Endothelial cell (in vitro differentiated cells): ENCODE measurements at places on chromosomes 4 and X.

DNA sequence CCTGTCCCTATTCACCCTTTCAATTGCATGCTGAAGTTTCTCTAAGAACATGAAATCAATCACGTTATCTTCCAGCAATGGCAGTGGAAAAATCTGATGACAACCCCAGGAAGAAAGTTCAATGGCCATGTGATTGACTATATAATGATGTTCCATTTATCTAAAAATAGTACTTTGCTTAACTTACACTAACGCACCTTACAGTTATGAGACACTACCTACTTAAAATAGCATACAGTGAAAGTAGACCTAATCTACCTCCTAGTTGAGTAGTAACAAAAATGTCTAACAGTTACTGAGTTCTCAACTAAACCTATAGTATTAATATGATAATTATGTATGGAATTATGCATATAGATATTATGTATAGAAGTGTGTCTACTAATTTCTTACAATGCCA lies 28.6 kb upstream of the PGM2 start:
- no peak for DNase-seq

- DNase-seq, result no peak
These were observed 95.1 kb downstream of the TSPAN7 start for GRCh38 chrX:38656350-38656915.

DNA sequence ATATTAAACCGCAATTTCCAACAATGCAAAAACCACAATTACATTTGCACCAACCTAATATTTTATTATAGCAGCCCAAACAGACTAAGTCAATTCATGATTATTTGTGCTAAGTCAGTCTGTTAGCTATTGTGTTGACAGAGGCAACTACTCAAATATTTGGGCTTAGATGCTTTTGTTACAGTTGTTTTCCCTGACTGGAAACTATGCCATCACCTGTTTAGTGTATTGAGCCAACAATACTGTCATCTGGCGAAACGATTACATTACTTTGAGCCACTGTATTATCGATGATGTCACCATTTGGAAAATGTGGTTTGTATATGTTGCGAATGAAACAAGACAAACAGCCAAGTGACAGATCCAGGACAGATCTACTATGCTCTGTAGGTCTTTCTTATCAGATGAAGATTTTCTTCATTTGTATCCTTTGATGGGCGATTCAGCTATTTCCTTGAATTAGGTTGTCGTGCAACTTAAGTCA lies 38.7 kb upstream of the INTS6L start:
- no peak for DNase-seq

- DNase-seq, result no peak
These were observed 77.4 kb downstream of the WDR19 start for GRCh38 chr4:39259571-39260330.

DNA sequence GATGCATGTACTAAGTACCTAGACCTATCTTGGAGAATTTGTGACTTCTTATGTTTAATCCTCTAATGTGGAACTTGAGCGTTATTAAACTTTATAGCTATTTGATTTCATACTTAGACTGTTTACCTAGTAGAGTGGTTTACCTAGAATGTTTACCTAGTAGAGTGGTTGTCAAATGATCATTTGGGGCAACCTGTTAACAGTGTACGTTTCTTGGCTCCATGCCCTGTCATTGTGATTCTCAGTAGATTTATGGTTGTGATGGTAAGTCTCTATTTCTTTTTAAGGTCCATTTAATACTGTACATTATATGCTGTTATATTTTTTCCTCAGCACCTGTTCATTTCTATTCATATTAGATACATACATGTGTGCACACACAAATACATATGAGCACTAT lies 233.0 kb upstream of the MAD2L1 start:
- DNase-seq, result no peak

- DNase-seq, result no peak
These were observed 53.9 kb downstream of the PAPSS1 start for GRCh38 chr4:107666134-107666533.

- no peak for DNase-seq
These were observed 8.0 kb downstream of the ZNF827 start for GRCh38 chr4:145930592-145930991.

DNA sequence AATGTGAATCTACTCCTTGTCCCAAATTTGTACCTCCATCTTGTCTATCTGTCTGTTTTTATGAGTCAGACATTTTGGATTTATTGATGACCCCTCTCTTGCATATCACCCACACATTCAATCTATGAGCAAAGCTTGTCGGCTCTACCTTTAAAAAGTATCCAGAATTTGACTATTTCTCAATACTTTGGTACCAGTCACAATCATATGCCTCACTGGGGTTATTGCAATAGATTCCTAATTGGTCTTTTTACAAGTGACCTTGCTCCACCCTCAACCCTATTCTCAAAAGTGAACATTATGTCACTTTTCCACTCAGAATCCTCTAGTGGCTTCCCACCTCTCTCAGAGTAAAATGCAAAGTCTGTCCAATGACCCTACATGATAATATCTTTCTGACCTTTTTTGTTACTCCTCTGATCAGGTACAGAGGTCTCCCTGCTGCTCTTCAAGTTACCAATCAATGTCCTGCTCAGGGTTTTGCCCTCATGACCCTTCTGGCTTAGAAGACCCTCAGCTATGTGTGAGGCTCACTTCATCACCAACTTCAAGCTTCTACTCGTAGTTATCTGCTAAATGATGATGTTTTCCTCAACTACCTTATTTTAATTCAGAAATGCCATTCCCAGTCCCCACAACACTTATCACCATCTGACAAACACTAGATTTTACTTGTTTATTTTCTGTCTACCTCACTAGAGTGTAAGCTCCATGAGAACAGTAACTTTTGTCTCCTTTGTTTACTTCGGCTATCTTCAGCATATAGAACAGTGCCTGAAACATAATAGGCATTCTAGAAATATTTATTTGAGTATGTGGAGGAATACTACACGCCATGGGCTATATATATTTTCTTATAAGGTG lies 22.4 kb downstream of the AFP start:
- DNase-seq, result no peak

GRCh38 chr4:180483036-180483435 lies 1760.2 kb upstream of the TENM3 start:
- no peak for DNase-seq
